Nucleus accumbens (tissue), 56 donors: ENCODE measurements at places on chromosomes 7 and 10.

DNA sequence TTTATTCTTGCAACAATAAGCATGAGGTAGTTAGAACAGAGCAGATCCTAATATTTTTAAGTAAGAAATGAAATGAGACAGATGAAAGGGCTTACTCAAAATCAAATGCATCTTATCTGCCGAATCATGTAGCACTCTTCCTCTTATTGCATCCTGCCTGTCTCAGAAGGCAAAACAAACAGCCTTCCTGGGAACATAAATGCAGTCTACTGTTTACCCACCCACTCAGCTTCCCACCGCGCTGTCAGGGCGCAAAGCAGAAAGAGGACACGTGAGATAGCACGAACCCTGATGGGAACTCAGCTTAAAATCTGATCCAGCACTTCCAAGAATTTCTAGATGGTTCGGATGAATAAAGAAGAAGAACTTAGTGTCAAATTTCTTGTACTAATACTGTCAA lies 114.4 kb upstream of the CDK1 start:
- no peak for DNase-seq

GRCh38 chr7:46257761-46258448 lies 336.8 kb upstream of the IGFBP3 start:
- no peak for DNase-seq

GRCh38 chr7:121547544-121548092 lies 151.5 kb upstream of the FAM3C start:
- no peak for DNase-seq

GRCh38 chr7:128108641-128109423 lies 77.6 kb upstream of the LRRC4 start:
- no peak for DNase-seq

DNA sequence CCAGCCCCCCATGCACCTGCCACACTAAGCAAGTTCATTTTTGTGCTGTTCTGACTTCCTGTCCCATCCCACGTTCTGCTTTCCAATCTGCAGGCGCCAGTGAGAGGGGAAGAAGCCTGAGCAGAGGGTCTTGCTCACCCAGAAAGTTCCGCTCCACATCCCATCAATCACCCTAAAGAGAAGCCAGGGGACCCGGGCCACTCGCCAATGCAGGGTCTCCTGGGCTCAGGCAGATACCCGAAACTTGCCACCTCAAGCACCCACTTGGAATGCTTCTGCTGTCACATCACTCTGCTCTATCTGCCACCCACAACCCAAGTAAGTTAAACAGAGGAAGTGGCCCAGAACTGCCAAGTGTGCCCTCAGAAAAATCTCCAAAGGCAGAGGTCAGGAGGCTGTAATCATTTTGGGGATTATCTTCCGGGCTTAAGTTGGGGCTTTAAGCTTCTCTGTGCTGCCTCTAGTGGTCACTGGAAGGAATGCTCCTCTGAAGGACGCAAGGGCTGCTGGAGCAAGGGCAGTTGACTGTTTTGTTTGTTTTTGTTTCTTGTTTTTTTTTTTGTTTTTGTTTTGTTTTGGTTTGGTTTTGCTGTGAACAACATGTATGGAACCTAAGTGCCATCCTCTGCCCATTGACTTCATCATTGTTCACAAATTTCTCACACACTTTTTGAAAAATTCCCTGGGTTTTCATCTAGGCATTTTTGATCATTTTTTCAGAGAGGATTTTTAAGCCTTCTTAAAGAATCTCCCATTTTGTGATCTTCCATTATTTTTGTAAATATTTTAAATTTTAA lies 25.5 kb downstream of the PRR15 start:
- no peak for DNase-seq

DNA sequence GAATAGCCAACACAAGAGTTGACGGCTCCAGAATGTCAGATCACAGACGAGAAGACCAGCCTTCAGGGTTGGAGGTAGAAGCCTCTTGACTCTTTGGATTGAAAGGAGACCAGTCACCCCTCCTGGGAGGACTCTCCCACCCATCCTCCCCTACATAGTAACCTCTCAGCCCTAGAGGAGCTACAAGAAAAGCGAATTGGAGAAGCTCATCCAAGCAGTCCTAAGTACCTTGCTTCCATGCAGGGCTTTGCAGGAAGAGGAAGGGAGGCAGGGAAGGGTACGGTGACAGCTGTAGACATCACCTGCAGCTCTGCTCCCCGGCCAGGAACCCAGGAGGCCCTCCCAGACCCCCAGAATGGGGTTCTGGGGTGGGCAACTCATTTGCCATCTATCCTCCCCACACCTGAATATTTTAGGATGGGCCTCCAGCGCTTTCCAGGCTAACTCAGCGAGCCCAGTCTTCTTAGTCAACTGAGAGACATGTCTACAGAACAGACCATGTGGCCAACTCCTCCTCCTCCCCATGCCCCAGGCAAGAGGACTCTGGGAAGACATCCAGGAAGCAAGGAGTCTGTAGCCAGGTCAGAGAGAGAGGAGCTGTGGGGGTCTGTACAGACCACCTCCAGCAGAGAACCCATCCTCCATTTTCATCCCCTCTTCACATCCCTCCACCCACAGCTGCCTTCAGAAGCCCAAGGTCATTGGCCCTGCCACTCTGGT lies 55.6 kb upstream of the LBX1 start:
- DNase-seq: no peak

DNA sequence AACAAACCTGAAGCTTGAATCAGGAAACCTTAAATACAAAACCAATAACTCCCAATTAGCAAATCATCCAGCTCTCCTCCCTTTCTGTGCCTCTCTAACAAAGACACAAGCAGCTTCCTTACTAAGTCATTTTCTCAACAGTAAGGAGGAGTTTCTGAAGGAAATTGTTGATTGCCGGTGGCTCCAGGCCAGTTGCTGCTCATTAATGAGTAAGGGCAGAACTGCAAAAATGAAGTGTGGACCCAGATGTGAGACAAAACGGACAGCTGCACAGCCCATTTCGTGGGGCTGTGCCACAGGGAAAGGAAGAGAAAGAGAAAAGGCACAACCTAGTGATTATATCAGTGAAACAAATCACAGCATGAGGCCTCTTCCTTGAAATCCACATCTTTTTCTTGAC lies 42.8 kb upstream of the RHOBTB1 start:
- no peak for DNase-seq

GRCh38 chr10:132916956-132917666 lies 25.3 kb downstream of the CFAP46 start:
- DNase-seq: no peak
